ENCODE measurements at places on chromosomes 11 and 22. TPM values are rescaled to one million over a fixed set of nuclear protein-coding genes. Genes with fewer than 3 reads are reported as not detected.

CSF2RB gene
- total RNA-seq: not detected

SPDYC gene
- not detected for total RNA-seq

RFPL3 gene
- total RNA-seq: not detected

HEPN1 gene
- total RNA-seq: not detected

CARD18 gene
- not detected for total RNA-seq

DDI1 gene
- total RNA-seq: not detected

LGR4 gene
- total RNA-seq: 41.5 TPM

FAM227A gene
- 0.65 TPM for total RNA-seq

TEX54 gene
- not detected for total RNA-seq

GGTLC3 gene
- total RNA-seq: not detected

ETS1 gene
- total RNA-seq: 77.7 TPM

BBOX1 gene
- not detected for total RNA-seq

RTN4R gene
- 13.0 TPM for total RNA-seq

ACP2 gene
- 56.3 TPM for total RNA-seq

MTMR3 gene
- total RNA-seq: 15.3 TPM

SCN4B gene
- under 0.01 TPM for total RNA-seq

OR52N2 gene
- not detected for total RNA-seq

MAP6 gene
- 0.65 TPM for total RNA-seq

SYCE3 gene
- total RNA-seq: not detected

ADAMTS8 gene
- total RNA-seq: not detected

GDPD5 gene
- 12.7 TPM for total RNA-seq

RFPL2 gene
- total RNA-seq: not detected

VSTM5 gene
- total RNA-seq: under 0.01 TPM

NXPE1 gene
- not detected for total RNA-seq

OR51A2 gene
- total RNA-seq: not detected

P4HA3 gene
- 3.9 TPM for total RNA-seq

ROM1 gene
- 1.1 TPM for total RNA-seq

ART5 gene
- 3.0 TPM for total RNA-seq

HTR3A gene
- not detected for total RNA-seq

MFRP gene
- not detected for total RNA-seq

HPX gene
- total RNA-seq: 0.38 TPM

SYT7 gene
- 0.16 TPM for total RNA-seq

SIPA1 gene
- 48.2 TPM for total RNA-seq

GLYATL2 gene
- total RNA-seq: 0.38 TPM

LIF gene
- total RNA-seq: 42.5 TPM

POTEH gene
- total RNA-seq: not detected

SLC17A6 gene
- not detected for total RNA-seq

PATE4 gene
- total RNA-seq: not detected

SMARCB1 gene
- total RNA-seq: 110 TPM

CEP126 gene
- total RNA-seq: 0.98 TPM

SAC3D1 gene
- 20.3 TPM for total RNA-seq

VPREB1 gene
- total RNA-seq: not detected

MISFA gene
- total RNA-seq: not detected

RBMXL2 gene
- total RNA-seq: not detected

ANO1 gene
- total RNA-seq: under 0.01 TPM

C11orf42 gene
- total RNA-seq: not detected

GTPBP1 gene
- 29.8 TPM for total RNA-seq

ELF5 gene
- not detected for total RNA-seq

MIAT gene
- 2.3 TPM for total RNA-seq

SCO2 gene
- 0.33 TPM for total RNA-seq

C11orf52 gene
- 5.2 TPM for total RNA-seq

FAM180B gene
- total RNA-seq: not detected

OR8G1 gene
- total RNA-seq: not detected
